Retinal pigment epithelial cell (primary cell): ENCODE measurements at places on chromosomes 12 and 14.

- no peak for DNase-seq
Observed at GRCh38 chr14:98890556-98891340, 381.2 kb downstream of the BCL11B start.

GRCh38 chr14:36773136-36773540, 111.5 kb downstream of the PAX9 start:
- DNase-seq, result no peak

- no peak for DNase-seq
Observed at GRCh38 chr14:58705066-58705465, 67.3 kb downstream of the DACT1 start.

GRCh38 chr14:92427096-92427495, 86.5 kb upstream of the RIN3 start:
- no peak for DNase-seq

- peak; percentile 87 for DNase-seq
Observed at GRCh38 chr12:121124402-121125109, 8.1 kb upstream of the P2RX7 start.

DNA sequence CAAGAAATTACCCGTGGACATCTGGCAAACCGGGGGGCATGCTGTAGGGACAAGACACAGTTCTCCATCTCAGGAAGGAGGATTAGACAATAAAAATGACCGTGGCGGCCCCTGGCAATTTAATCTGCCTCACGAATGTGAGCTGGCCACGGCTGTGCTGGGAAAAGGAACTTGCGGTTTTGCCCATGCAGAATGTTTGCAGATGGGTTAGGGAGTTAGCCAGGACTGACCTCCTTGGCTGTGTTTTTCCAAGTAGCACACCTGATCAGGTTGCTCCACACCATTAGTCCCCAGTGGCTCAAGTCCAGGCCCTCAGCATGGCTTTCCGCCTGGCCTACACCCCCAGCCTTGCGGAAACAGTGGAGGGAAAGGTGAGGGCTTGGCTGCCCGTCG, 20.8 kb downstream of the TPCN1 start:
- DNase-seq, result no peak
